ENCODE measurements at places on chromosomes 4 and X.

- no peak for DNase-seq
Observed at GRCh38 chr4:119204916-119205315, 7.6 kb upstream of the USP53 start.

DNA sequence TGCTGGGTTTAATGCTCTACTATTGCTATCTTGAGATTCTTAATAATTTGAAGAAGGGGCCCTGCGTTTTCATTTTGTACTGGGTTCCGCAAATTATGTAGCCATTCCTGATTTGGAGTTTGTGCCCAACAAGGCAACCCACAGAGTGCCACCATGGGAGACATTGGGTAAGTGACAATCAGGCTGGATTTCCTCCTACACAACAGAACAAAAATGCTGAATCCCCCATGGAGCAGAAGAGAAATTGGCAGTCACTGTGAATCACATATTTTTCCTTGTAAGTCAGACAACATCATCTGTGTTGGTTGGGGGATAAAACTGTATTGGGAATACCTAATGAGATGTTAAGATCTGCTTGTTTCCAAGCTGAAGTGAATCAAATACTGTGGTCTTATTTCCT is 80.9 kb downstream of the CNGA2 start:
- no peak for DNase-seq

DNA sequence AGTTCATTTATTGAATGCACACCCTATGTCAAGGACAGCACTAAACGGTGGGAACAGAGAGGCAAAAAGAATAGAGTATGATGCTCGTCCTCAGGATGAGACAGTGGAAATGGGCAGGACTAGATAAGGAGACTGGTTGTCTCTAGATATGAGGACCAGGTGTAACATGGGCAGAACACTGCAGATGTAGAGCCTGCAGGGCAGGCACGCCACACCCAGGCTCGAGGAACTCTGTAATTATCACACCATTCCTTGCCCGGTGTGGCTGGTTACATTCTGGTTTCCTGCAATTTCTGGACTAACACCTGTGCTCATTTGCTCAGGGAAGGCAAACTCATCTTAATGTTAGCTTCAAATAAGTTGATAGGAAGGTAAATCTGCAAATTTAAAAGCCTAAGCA is 334.4 kb downstream of the DHX15 start:
- no peak for DNase-seq

- DNase-seq: no peak
Observed at GRCh38 chrX:39599339-39599738, 498.4 kb downstream of the BCOR start.

GRCh38 chr4:158722291-158722916 is 792 bp downstream of the PPID start:
- peak; percentile 10 for DNase-seq

GRCh38 chr4:181030961-181031360 is 1212.2 kb upstream of the TENM3 start:
- DNase-seq: peak; percentile 80

GRCh38 chr4:73713650-73714049 is 26.7 kb upstream of the CXCL8 start:
- no peak for DNase-seq

DNA sequence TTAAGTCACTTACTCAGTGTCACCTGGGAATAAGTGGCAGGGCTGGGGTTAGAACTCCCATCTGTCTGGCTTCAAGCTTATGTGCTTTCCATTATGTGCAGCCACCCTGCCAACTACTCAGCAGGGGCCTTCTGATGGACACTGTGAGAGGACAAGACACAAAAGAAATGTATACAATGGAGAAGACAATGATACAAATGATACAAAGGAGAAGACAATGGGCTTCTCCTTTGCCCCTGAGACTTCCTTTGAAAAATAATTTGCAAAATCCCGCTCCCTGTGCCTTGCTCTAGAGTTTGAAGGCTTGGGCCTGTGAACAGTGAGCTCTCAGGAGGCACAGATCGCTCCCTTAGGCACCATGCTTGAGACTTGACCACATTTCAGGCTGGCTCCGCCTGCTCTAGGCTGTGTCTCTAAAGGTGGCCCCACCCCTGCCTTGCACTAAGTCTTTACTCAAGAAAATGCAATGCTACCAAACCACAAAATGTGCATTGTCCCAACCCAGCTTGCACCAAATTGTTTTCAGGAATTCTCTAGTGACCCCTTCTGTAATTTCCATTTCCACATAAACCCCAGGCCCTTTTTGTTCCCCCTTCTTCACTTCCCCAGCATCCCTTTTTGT is 27.1 kb upstream of the STX18 start:
- DNase-seq: no peak

GRCh38 chr4:102601586-102602227 is 100.5 kb downstream of the NFKB1 start:
- DNase-seq: no peak

- DNase-seq: no peak
Observed at GRCh38 chr4:174537634-174538033, 15.3 kb upstream of the HPGD start.

GRCh38 chr4:156725257-156725656 is 246.3 kb downstream of the PDGFC start:
- no peak for DNase-seq

DNA sequence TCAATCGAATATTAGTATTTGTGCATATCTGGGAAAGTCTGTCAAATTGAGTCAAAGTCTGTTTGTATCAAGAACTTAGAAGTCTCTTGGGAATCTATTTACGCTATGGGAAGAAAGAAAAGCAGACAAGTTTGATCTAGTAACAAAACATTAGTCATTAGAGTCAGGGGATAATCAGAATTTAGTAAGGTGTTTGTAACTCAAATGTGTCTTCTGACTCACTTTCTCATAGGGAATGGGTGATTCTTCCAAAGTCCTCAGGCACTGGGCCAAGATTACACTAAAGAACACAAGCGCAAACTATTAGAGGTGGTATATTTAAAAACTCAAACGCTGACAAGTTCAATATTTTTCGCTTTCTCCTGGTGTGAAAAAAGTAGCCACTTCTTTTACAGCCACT is 926.5 kb downstream of the PDHA2 start:
- DNase-seq: no peak

DNA sequence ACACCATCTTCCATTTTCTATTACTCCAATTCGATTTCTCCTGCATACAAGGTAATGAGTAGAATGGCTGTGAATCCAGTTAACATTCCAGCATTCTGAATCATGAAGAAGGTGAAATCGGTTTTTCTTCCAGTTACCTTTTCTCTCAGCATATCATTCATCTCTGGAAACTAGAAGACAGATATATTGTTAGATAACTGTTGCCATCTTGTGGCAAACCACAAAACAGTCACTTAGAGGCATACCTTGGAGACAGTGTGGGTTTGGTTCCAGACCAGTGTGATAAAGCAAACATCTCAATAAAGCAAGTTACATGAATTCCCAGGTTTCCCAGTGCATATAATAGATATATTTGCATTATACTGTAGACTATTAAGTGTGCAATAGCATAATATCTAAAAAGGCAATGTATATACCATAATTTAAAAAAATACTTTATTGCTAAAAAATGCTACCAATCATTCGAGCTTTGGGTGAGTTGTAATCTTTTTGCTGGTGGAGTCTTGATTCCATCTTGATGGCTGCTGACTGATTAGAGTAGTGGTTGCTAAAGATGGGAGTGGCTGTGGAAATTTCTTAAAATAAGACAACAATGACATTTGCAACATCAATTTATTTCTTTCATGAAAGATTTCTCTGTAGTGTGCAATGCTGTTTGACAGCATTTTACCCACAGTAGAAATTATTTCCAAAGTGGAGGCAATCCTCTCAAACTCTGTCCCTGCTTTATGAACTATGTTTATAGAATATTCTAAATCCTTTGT is 82.1 kb downstream of the SLC39A8 start:
- peak; percentile 29 for DNase-seq

DNA sequence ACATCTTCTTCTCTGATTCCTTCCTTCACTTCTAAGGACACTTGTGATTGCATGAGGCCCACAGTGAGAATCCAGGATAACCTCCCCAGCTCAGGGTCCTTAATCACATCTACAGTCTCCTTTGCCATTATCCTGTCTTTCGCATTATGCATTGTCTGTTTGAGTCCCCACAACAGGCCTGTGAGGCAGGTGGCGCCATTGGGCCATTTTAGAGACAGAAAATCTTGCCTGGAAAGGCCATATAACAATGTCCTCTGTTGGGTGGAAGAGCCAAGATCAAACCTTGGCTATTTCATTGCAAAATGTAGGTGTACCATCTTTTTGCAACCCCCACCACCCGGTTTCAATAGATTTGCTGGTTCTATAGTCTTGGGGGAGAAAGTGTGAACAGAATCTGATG is 11.8 kb upstream of the DCUN1D4 start:
- DNase-seq: no peak

DNA sequence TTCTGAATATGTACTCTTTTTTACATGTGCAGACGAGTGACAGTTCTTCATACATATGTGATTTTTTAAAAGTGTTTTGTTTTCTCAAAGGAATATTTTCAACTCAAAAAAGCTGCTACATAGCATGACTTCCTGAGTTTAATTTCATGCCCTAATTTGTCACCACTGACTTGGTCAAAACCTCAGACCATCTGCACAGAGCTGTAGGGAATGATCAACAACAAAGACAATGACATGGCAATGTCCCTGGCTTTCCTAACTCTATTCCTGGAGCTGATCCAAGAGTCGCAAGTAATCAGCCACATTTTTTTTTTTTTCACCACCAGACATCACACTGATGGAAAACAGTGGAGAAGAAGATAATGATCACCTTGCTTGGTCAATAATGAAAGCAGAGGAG is 97.7 kb downstream of the TMA16 start:
- DNase-seq: no peak

GRCh38 chr4:113838460-113838859 is 76.9 kb upstream of the CAMK2D start:
- no peak for DNase-seq

DNA sequence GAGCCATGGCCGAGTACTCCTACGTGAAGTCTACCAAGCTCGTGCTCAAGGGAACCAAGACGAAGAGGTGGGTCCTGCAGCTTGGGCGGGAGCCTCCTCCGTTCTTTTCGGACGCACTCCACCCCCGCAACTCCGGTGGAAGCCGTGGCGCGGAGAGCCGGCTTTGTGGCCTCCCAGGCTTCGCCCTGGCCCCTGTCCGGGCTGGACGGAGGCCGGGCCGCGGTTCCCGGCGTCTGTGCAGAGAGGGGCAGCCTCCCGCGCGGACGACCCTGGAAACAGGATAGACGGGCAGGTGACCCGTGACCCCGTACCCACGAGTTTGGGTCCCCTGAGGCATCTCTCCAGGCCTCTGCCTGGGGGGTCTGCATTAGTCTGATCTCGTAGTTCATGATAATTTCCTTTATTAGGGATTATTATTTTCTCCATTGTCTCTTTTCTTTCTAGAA is 356 bp downstream of the FRG1 start:
- no peak for DNase-seq

DNA sequence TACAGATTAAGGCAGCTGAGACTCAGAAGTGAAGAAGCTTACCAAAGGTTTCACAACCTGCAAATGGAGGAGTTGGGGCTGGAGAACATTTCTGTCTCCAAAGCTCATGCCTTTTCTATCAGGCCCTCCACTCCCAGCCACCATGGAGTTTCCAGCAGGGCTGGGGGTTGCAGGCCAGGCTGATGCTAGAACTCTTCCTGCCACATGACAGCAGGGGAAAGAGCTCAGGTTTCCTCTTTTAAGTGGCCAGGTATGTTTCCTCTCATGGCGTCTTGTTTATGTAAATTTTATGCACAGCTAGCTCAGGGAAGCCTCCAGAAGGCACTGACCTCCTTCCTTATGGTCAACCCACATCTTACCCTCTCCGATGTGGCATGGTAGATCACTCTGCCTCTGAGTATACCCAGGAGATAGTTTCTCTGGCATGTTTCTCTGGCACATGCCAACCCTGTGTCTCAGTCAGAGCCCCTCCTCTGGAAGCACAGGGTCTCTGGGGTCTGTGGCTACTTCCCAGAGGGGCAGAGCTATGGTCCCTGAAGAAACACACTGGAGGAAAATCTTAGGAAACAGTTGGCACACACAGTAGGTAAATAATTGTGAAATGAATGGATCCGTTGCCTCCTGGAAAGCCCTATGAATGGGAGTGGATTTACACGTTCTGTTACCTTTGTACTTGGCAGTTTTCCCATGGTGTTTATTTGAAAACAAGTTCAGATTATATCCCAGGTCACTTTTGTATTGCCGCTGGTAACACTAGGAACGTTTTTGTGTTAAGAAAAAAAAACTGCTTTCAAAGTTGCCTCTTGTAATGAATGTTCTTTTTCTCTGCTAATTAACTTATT is 28.9 kb downstream of the PDK3 start:
- no peak for DNase-seq

DNA sequence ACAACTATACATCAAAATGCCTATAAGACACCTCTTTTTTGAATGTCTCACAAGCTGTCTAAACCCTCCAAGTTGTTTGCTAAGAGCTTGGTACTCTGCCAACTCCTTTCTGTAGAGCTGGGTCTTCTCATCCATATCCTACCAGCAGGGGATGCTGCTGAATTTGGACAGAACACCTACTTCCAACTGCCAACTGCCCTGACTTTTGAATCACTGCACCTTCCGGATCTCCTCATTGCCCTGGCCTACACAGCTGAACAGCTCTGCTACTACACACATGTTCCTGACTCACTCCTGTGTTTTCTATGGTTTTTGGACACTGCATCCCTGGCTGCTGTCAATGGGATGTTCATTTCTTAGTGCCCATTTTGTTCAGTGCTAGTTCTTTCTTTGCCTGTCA is 18.7 kb downstream of the FAM184B start:
- peak; percentile 27 for DNase-seq

GRCh38 chr4:40848251-40848650 is 98.5 kb downstream of the NSUN7 start:
- no peak for DNase-seq

DNA sequence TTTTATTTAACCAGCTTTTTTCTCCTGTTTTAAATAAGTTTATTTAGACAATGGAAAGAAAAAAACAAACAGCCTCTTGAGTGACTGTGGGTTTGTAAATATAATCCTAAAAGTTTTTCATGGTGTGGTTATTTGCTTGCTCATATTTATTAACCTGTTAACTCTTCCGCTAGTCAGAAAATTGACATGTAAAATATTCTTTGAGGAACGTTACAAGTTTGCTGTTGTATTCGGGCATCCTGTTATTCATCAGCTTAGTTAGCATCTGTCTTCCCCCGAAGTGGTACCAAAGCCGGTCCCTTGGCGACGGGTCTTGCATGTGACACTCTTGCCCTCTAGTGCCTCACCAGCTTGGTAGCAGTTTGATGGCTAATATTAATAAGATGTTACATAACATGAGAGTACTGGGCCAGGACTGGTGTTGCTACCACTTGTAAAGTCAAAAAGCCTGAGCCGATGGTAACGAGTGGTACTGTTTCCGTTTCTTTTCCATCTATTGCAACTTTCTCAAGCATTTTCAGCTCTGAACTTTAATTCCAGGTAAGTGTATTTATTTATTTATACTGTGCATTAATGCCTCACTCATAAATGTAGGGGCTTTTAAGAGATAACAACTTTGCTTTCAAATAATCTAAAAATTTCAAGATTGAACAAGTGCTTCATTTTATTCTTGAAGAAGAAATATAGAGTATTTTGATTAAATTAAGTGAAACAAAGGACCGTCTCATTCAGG is at the start of gene NDST3:
NDST3 (plus strand) TSS at position 434 of the 733 bp plus-strand sequence. CDS start 19,425 bp downstream, outside the sequence.
- DNase-seq: peak; percentile 56

- no peak for DNase-seq
Observed at GRCh38 chrX:3706481-3706880, 7.0 kb downstream of the PRKX start.
